ENCODE measurements at places on chromosomes 12 and 14.

- DNase-seq: no peak
These were observed 2.6 kb upstream of the MAP4K5 start for GRCh38 chr14:50534997-50535396.

DNA sequence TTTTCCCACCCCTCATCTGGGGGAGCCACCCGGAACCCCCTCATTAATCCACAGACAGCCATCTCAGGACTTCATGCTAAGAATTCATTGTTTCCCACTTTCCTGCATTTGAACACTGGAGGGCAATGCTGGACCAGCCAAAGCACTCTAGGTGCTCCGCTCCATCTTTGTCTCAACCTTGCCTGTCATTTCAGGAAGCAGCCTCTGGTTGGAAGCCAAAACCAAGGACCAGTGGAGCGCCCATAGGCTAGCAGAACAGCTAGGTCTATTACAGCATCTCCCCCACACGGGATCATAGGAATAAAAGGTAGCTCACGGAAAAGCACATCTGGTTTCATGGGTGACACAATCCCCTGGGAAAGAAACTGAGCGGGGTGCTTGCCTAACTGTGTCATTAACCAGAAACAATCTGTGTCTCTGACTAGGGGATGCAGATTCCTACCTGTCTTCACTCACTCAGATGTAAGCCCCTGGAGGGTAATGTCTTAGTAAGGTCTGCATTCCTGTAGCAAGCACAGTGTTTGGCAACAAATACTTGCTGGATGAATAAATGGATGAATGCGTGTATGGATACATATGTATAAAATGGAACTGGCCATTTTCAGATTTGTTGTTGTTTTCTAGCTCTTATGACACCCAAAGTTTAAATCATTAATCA is 197.0 kb downstream of the DAD1 start:
- peak; percentile 59 for DNase-seq

DNA sequence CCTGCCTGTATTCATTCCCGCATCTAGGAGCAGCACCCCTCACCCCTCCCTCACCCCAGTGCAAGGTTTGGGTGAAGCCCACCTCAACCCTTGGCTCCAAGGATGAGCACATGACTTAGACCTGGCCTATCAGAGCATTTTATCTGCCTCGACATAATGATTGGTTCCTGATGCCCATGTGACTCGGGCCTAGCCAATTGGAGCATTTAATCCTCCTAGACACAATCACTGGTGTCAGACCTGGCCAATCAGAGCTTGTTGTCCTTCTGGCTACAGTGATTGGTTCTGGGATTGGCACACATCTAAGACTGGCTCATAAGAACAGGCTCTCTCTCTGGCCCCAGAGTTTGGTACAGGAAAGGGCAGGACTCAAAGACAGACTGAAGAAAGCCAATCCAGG is 73.1 kb upstream of the MYL2 start:
- no peak for DNase-seq

DNA sequence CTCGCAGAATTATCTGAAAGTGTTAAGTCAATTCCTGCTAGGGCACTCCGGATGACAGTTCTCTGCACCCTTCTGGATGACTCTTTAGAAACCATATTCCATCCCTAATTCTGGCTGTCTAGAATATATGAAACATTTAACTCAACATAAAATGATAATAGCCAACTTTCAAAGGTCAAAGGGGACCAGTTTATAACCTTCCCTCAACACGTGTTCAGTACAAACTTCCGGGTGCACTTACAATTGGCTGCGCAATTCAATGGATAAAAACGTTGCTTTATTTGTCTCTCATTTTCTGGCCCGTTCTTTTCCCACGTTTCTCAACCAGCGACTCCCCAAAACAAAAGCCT is 1.3 kb downstream of the SBNO1 start:
- no peak for DNase-seq

- DNase-seq: no peak
These were observed 33.9 kb upstream of the FAM222A start for GRCh38 chr12:109679501-109680263.

GRCh38 chr12:9148926-9149325 is 33.2 kb upstream of the A2M start:
- DNase-seq: no peak

DNA sequence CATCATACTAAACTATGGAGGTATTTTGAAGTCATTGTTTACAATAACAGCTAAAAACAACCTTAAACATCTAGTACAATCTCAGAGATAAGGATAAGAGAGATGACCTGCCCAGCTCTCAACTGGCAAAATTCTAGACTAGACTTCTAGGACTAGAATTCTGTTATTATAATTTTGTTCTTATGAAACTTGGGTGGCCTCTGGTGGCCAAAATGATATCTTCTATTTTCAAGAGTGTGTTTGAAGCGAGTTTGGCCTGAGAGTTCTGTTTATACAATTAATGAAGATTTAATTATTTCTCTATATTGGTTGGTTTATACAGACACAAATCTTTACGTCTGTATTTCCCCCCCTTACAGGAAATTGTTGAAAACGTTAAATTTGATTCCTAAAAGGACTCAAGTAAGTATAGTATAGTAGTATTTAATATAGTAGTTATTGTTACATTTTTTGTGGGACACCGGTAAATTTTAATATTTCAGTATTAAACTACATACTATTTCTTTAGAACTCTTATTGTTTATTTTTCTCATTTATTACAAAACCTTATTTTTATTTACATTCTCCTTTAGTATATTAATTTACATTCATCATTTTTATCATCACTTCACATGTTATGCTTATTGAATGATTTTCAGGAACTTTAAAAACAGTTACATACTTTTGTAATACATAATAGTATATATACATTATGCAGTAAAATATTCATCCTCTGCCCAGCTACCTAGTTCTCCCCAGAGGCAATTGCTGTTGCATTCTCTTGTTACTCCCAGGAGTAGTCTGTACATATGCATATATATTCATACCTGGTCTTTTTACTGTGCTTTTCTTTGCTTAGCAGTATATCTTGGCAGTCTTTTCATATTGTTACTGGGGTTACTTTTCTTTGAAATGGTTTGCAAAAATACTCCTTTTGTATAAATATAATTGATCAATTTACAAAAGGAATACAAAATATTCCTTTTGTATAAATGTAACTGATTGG is 6.6 kb downstream of the PPHLN1 start:
- DNase-seq: peak; percentile 27

- DNase-seq: peak; percentile 57
These were observed 73.4 kb downstream of the GTF2A1 start for GRCh38 chr14:81147140-81147897.

- DNase-seq: no peak
These were observed 51.3 kb downstream of the IQSEC3 start for GRCh38 chr12:117816-118345.

- DNase-seq: peak; percentile 24
These were observed 232.0 kb downstream of the PPM1H start for GRCh38 chr12:62703011-62703380.

DNA sequence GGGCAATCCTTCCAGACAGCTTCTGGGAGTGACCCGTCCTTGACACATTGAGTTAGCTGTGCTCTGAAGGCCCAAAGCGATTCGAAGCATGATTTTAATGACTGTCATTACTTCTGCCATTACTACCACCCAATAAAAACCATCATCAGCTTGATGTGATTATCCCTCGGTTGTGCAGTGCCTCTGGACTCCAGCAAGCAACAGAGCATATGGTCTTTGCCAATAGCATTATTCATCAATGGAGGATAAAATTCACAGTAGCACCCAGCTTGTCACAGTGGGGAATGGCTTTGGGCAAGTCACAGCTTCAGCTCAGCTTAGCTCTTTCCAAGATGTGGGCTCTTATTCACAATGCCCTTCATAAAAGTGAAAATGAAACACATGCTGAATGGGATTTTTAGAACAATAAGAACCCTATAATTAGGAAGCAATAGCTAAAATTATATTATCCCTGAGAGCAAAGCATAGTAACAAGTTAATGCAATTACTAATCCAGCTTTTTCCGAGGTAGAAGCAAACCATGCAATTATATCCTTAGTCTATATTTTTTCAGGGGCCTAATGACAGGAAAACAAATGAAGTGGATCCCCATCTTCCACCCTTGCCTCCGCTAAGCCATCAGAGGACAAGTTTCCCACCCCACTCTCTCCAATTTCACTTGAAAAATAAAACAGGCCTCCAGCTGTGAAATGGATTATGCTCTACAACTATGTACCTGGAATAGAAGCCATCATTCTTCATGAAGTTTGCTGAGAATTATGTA is 163.0 kb upstream of the EEA1 start:
- no peak for DNase-seq

DNA sequence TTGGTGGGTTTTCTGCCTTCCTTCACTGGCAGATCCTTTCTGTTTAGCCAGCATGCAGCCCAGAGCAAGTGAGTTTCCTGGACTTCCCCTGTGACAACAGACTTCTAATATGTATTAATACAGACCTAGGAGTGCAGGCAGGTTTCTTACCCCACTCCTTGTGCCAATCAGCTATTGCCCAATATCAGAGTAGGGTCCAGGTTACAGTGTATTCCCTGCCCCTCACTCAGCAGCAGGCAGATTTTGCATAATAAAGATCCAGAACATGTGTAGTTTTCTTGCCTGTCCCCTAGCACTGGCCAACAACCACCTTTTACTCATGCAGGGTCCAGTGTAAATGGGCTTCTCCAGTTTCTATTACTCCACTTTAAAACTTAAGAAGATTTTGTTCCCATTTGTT is 4.7 kb upstream of the SMIM10L1 start:
- DNase-seq: no peak

DNA sequence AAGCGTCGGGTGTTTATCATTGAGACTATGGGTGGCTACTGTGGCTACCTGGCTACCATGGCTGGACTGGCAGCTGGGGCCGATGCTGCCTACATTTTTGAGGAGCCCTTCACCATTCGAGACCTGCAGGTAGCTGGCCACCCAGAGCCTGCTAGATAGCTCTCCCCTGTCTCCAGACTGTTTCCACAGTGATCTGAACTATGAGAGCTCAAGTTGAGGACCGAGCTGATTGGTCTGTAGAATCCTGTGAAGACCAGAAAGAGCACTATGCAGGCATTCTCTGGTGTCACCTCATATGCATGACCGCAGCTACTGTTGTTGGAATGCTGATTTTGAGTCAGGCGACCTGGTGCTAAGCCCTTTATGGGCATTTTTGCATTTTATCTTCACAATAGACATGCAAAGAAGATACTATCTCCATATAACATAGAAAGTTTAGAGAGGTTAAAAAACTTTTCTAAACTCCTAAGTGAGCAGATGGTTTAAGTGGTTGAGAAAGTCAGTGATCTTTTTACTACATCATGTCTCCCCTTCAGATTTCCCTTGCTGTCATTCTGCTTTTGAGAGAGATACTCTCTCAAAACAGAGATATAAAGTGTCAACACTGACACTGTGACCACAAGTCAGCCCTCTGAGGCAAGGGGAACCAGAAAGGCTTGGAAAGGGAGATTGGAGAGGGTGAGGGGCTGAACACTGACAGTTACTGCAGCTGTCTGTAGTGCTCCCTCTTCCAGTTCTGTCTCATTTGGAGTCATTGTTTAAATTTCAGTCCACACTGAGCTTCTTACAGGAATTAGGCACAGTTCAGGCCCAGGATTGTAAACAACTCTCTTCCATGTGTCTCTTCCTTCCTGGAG is 14.3 kb downstream of the ASB8 start:
- no peak for DNase-seq

DNA sequence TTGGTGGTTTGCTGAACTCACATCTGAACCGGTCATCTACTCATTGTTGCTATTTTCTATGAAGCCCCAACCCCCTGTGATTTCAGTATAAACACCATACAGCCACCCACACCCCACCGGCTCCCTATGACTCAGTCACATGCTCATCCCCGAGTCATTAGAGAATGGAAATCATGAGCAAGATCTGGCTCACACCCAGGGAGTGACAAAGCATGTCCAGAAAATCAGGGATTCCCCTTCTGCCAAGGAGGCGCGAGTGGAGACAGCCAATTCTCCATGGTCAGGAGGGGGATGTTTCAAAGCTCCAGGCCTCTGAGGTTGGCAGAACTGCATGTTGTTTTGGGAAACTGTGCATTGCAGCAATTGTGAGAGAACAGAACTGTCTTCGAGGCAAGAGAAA is 657.5 kb upstream of the TBX3 start:
- DNase-seq: no peak

- peak; percentile 85 for DNase-seq
These were observed 22.3 kb downstream of the CKB start for GRCh38 chr14:103500148-103500990.

- DNase-seq: no peak
These were observed 1.7 kb downstream of the SERPINA10 start for GRCh38 chr14:94291159-94291905.

GRCh38 chr14:105538481-105539049 is 12.2 kb downstream of the TMEM121 start:
- no peak for DNase-seq
